ENCODE measurements at places on chromosomes 13 and 19.
A peak's percentile ranks its signal among the peaks of the same experiment; 100 is the strongest.

DNA sequence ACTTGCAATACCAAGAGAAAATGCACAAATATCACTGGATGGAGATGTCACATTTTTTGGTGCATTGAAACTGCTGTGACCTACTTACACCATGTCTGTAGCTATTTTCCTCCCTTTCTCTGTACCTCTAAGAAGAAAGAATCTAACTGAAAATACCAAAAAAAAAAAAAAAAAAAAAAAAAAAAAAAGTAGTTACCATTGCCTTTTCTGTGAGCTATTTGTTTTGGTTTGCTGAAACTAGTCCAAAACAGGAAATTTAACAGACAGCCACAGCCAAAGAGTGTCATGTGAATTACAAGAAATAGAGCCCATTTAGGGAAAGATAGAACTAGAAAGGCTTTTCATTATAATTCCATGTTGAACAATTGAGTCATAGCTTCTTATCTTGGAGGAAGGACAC, 37.3 kb downstream of the TNFSF13B start:
- no peak for DNase-seq

DNA sequence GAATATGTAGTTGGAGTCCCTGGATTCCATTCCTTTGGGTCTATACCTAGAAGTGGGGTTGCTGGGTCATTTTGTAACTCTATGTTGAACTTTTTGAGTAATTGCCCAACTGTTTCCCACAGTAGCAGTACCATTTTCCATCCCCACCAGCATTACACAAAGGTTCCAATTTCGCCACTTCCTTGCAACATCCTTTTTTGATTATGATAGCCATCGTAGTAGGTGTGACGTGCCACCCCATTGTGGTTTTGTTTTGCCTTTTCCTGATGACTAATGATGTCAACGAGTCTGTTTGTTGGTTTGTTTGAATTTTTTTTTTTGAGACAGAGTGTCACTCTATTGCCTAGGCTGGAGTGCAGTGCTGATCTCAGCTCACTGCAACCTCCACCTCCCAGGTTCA, 3.3 kb upstream of the PEX11G start:
- no peak for DNase-seq

DNA sequence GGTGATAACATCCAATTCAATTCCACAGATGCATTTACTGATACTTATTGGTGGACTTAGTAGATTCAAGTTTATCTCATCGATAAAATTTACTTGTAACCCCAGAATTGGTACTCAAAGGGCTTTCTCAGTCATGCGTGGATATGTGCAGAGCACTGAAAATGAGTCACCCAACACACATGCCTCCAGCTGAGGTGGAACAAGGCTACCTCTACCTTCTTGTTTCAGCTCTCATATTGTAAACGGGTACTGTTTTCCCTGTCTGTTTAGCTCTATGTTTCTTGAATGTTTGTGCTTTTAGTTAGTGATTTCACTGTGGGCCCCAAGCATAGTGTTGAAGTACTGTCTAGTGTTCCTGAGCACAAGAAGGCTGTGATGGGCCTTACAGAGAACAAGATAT, 1.5 kb downstream of the LRRC63 start:
- no peak for DNase-seq

- no peak for DNase-seq
These were observed 804.7 kb upstream of the SLITRK1 start for GRCh38 chr13:84686973-84687372.

GRCh38 chr19:10690341-10690781, 10.9 kb upstream of the QTRT1 start:
- DNase-seq: no peak

DNA sequence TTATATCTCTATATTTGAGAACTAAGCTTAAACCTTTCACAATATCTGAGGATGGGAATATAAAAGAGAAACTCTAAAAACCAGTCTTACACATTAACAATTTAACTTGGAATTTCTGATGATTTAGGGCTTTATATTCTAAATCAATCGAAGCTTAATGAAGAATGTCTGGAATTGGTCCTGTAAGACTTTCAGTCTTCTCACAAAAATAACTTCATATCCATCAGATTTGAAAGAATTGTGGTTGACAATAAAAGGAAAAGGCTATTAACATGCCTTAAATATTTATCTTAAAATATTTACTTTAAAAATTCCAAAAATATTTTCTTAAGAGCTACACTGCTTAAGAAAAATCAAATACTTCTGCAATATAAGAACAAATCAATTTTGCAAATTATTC, 27.3 kb downstream of the MYCBP2 start:
- no peak for DNase-seq

DNA sequence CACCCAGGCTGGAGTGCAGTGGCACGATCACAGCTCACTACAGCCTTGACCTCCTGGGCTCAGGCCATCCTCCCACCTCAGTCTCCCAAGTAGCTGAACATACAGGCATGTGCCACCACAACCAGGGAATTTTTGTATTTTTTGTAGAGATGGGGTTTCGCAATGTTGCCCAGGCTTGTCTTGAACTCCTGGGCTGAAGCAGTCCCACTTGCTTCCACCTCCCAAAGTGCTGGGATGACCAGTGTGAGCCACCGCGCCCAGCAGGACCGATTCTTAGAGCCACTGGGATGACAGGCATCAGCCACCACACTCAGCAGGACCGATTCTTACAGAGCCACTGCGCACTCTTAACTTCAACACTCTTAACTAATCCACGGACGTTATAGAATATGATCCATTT, 54.9 kb upstream of the RANBP3 start:
- no peak for DNase-seq

DNA sequence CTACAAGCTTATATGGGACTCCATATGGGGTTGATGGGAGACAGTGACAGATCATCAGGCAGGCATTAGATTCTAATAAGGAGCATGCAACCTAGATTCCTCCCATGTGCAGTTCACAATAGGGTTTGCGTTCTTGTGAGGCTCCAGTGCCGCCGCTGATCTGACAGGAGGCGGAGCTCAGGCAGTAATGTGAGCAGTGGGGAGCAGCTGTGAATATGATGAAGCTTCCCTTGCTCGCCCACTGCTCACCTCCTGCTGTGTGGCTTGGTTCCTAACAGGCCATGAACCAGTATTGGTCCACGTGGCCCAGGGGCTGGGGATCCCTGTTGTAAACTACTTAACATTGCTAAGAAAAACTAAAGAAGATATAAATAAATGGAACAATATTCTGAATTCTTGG, 378.4 kb downstream of the KCNRG start:
- no peak for DNase-seq

- DNase-seq: no peak
These were observed 384.4 kb downstream of the LMO7 start for GRCh38 chr13:76020421-76020955.

DNA sequence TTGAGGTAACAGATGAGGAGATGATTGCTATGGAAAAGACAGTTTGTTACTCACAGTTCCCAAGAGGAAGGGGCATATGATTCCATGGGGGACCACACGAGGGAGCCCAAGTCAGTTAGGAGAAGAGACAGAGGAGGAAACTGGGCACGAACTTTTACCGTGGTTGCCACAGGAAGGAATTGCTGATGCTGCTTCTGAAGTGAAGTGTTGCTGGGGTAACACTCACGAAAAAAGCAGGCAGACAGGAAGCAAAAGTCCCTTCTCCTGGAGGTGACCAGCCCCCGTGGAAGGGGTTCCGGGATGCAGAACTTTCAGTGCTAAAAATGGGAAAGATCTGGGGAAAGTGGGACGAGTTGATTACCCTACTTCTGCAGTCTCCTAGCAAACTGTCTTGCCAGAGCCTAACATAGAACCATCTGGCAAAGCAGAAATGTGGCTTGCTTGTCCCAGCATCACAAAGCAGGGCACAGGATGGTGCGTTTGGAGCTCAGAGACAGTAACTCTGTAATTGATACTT, 35.4 kb upstream of the MAP3K10 start:
- no peak for DNase-seq

GRCh38 chr19:47093254-47093653, 20.3 kb downstream of the ZC3H4 start:
- DNase-seq: no peak

DNA sequence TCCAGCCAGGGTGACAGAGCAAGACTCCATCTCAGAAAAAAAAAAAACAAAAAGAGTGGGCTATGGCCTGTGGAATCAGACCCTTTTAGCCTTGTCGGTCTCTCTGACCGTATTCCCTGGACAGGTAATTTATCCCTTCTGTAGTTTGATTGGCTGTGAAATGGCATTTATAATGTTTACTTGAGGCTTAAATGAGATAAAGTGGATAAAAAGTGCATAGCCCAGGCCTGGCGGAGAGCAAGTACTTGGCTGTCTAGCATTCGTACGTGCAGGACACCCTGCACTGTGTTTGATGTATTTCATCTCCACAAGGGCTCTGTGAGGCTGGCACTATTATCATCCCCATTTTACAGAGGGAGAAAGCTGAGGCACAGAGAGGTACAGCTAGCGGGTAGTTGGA, 7.0 kb downstream of the NTN5 start:
- no peak for DNase-seq

- DNase-seq: no peak
These were observed 99.7 kb downstream of the ENOX1 start for GRCh38 chr13:43687038-43687437.

- DNase-seq: no peak
These were observed 74.5 kb upstream of the RAP2A start for GRCh38 chr13:97359181-97360057.

DNA sequence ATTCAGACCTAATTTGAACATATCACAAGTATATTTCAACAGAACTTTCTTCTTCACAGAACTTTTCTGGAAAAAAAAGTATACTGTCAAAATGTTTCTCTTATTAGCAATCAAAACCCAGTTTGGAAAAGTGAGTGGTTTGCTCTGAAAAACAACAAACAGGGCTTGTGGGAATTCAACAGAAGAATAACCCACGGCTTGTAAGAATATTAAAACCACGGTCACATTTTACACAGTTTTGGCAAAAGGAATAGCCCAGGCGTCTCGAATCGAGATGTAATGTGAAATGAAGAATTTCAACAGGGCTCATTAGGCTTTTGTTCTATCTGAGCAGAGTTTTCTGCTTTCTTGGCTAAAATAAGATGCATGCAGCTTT, 70.7 kb downstream of the COL4A2 start:
- DNase-seq: no peak

DNA sequence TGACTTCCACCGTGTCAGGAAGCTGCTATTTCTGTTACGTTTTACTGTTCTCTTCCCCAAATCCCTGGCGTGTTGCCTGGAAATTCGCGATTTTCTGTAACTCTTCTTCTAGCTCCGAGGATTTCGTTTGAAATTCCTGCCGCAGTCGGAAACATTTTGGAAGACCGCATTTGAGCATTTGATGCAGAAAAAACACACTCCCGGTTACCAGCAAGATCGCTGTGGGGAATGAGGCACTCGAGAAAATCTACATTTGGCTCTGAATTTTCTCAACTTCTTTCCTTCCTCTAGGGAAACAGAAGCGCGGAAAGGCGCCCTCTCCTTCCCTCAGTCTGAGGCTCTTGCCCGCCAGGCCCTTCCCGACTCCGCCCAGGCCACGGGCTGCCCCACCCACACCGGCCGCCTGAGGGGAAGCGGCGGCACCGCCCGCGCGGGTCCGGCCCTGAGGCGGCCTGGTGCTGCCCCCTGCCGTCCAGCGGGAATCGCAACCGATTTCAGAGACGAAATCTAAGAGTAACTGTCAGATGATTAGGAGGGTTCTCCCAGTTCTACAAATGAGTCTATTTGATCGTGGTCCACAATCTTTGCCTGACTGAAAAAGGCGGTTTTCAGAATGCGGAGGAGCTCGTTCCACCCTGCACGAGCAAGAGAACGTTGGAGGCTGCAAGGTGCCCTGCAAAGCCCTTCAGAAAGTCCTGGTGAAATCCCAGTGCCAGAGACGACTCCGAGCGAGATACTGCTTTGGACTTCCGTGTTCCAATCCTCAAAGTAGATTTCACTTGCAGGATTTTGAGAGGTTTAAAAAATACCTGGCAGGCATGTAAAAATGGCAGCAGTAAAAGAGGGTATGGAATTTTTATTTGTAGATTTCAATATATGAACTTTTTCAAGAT, 18.4 kb upstream of the TUBGCP3 start:
- DNase-seq: peak; percentile 68

DNA sequence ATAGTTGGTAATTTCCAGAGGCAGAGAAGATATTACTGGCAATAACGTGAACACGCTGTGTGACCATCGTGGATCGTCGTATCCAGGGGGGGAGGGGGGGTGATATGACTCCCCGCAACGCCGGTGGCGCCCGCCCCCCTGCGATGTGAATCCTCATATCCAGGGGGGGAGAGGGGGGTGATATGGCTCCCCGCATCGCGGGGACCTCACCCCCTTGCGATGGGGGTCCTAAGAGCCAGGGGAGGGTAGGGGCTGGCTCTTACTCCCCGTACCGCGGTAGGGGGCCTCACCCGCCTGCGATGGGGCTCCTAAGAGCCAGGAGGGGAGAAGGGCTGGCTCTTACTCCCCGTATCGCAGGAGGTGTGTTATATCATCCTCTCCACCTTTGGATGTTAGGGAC, 31.3 kb upstream of the RGCC start:
- no peak for DNase-seq

DNA sequence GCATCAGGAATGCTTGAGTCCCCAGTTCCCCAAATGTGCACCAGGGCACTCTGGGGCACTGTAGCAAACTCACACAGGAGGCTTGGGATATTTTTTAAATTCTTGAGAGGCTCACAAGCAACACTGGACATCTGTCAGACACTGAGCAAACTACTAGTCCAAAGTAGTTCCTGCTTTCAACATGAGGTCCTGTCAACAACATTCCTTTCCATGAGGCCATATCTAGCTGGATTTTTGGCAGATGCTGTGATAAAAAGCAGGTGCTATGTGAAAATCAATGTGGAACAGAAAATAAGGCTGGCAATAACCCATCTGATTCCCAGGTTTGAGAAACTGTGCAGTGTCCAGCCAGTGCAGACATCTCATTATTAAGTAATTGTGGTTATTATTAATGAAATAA, 50.5 kb downstream of the STARD13 start:
- DNase-seq: no peak

GRCh38 chr19:19356500-19356899, 35.9 kb downstream of the MAU2 start:
- DNase-seq: no peak

GRCh38 chr13:114118511-114119123, 13.8 kb downstream of the RASA3 start:
- no peak for DNase-seq

DNA sequence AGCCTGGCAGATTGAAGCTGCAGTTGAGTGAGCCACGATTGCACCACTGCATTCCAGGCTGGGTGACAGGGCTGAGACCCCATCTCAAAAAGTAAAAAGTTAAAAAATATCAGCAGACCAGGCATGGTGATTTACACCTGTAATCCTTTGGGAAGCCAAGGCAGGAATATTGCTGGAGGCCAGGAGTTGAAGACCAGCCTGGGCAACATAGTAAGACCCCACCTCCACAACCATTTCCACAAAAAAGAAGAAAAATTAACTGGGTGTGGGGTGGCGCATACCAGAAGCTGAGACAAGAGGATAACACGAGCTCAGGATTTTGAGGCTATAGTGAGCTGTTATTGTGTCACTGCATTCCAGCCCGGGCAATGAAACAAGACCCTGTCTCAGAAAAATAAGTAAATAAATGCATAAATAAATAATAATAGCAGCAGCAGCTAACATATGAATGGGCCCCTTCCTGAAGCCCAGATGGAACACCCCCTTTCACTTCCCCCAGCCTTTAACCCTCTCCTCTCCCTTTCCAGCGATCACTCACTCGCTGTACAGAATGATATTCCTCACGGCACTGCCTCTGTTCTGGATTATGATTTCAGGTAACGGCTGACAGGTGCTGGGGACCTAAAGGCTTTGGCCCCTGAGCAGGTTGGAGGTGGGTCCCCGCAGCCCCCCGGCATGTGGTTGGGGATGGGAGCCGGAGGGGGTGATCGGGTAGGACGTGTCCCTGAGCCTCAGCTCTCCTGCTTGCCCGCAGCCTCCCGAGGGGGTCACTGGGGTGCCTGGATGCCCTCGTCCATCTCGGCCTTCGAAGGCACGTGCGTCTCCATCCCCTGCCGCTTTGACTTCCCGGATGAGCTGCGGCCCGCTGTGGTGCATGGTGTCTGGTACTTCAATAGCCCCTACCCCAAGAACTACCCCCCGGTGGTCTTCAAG, 3.2 kb downstream of the MAG start:
- DNase-seq: no peak

Measured in thoracic aorta (tissue), 2 donors.